Forelimb muscle (tissue), 1 donor: ENCODE measurements at places on chromosomes 1 and 21. TPM values are rescaled to one million over a fixed set of nuclear protein-coding genes. Genes with fewer than 3 reads are reported as not detected.
A peak's percentile ranks its signal among the peaks of the same experiment; 100 is the strongest.

GRCh38 chr1:231423648-231424047 lies 1.6 kb upstream of the EGLN1 start:
- no peak for DNase-seq

- no peak for DNase-seq
Measured at GRCh38 chr1:110229348-110230001, 19.4 kb downstream of the KCNC4 start.

S100A7A gene
- not detected for polyA plus RNA-seq

DNA sequence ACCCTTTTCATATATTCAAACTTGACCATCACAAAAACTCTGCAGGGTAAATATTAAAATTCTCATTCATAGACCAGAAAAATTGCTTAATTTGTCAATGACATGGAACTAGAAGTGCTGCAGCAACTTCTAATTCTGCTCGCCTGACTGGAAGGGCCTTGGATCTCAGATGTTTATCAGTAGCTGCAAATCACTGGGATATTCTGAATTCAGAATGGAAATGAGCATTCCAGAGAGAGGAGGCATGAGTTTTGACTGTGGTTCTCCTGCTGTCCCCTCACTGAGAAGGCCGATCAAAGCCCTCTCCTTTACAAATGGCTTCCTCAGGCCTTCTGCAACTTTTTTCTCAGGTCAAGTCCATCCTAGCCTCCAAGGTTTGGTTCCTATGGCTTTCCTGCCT lies 171.3 kb upstream of the FAM78B start:
- no peak for DNase-seq

DNA sequence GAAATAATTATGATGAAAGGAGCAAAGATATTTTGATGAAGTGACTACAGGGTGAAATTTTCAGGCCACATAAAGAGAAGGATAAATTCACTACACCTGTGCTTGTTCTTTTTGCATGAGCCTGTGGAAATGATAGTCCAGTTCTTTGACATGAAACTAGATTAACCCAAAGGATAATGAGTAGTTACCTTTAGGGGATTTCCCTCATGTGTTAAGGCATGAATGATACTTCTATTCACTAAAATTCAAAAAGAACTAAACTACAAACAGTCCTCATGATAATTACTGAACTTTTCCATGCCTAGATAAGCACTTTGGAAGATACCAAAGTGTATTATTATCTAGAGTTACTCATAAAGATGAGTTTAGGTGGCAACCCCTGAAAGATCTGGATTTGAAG lies 244.3 kb downstream of the PTPRC start:
- DNase-seq = no peak

GRCh38 chr1:232657426-232658005 lies 27.6 kb upstream of the SIPA1L2 start:
- DNase-seq = no peak

DNA sequence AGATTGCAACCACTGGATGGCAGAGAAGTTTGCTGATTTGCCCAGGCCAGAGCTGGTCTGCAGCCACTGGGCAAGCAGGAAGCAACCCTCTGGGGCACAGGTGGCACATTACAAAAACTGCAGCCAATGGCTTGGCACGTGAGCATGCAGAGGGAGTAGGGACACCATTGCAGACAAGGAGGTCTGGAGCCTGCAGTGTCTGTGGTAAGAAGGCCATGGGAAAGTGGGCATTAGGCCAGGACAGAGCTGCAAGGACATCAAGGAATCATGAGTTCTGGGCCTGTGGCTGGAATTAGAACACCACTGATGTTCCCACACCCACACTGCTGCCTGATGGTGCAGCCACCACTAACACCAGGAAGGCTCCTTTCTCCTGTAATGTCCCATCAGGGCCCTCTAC lies 113.0 kb downstream of the TSEN15 start:
- DNase-seq = no peak

DNA sequence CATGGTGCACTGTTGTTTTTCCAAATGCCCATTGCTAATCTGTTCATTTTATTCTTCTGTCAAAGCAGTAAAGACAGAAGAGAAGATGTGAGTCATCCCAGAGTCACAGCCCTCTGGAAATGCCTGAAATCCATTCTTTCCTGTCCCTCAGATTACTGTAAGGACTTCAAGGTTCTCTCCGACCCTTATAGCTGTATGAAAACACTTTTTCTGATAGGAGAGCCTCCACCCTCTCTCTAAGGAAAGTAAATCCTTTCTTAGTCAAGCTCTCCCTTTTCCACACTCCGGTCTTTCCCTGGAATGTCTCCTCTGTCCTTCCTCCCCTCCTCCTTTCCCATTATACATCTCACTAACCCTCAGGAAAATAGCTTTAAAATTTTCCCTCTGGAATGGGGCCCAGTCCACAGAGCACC lies 3.5 kb upstream of the PRDX6 start:
- no peak for DNase-seq

SERINC2 gene
- 35.3 TPM for polyA plus RNA-seq

DNA sequence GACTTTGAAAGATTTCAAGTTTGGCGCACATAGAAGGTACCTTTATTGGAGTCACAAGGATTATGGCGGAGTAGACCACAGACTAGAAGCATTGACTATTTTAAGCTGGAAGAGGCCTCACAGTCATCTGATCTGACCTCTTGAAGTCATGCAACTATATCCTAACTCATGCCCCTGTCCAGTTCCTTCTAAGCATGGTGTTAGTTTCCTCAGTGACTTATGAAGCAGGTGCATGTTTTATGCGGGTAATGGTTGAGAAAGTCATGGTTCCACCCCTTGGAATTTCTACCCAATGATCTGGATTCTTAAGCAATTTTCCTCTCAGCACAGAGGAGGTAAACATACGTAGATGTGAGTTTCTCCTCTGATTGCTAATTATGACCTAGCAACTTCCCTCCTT lies 11.7 kb downstream of the OLFML3 start:
- no peak for DNase-seq

ORC1 gene
- 2.3 TPM for polyA plus RNA-seq

DNA sequence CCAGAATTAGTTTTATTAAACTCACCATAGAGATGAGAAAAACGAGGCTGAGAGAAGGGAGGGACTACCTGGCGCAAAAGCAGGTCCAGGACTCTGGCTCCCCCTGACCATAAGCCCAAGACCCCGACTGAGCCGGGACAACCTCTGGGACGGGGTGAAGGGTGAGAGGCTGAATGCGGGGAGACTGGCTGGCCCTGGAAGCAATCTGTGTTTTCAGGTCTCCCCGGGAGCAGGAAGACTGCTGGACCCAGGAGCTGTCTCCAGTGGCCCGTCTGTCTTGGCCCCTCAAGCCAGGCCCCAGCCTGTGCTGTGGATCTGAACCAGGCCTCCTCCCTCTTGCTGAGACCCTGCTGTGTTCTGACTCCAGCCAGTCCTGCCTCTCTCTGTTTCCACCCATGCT lies 240.8 kb downstream of the TRABD2B start:
- no peak for DNase-seq

DNA sequence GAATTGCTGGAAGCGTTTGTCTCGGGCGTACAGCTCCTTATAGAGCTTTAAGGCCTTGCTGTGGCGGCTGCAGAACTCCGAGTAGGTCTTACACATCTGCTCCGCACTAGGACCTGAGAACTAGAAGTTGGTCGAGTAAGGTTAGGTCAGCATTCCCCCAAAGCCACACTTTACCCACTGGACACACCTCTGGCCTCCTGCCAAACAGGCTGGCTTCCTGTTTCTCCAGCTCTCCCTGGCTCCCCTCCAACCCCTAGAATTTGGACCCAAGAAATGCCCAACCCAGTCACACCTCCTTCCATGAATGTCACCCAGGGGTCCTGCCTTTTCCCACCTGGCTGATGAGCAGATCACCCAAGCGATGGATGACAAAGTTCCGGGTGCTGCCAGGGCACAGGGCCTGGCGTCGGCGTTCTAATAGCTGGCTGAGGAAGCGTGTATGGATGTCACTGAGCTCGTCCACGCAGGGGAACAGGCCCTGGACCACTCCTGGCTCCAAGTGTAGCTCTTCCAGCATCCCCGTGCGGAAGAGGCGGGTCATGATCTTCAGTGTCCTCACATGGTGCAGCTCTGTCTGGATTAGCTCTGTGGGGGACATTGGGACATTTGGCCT lies 15.6 kb downstream of the ARHGEF2 start:
- no peak for DNase-seq

DNA sequence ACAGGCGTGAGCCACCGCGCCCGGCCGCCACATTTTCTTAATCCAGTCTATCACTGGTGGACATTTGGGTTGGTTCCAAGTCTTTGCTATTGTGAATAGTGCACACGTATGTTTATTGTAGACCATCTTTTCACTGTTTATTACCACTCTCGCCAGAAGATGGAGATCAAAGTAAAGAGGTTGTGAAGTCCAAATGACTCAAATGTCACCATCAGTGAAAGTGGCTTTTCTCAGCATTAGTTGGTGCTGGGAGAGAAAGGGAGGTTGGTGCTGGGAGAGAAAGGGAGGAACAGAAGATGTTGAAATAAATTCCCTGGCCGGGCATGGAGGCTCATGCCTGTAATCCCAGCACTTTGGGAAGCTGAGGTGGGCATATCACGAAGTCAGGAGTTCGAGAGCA lies 10.4 kb upstream of the UHMK1 start:
- DNase-seq = no peak

- no peak for DNase-seq
Measured at GRCh38 chr1:53336146-53336545, 8.3 kb upstream of the LRP8 start.

- no peak for DNase-seq
Measured at GRCh38 chr21:46636181-46636512, 673 bp downstream of the PRMT2 start.

- no peak for DNase-seq
Measured at GRCh38 chr1:209845408-209845725, 17.6 kb downstream of the UTP25 start.

CD1B gene
- polyA plus RNA-seq = not detected

GRCh38 chr1:104132382-104132973 lies 382.8 kb downstream of the AMY1C start:
- DNase-seq = peak; percentile 17

LINGO4 gene
- 0.47 TPM for polyA plus RNA-seq

DNA sequence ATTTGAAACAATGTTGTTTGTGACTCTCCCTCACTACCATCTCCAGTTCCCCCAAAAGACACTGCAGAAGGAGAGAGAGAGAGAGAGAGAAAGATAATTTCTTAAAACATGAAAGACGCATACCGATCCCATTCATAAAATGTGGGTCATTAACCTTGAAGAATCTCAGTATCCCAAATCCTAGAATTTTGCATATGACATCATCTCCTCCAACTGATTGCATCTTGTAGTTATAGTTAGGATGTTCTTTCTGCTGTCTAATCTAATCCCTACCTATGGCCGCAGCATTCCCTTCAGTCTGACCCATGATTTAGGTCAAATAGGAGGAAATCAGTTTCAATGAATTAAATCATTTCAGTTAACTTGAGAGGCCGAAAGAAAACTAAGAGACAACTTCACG lies 142.4 kb upstream of the ETS2 start:
- DNase-seq = no peak

DNA sequence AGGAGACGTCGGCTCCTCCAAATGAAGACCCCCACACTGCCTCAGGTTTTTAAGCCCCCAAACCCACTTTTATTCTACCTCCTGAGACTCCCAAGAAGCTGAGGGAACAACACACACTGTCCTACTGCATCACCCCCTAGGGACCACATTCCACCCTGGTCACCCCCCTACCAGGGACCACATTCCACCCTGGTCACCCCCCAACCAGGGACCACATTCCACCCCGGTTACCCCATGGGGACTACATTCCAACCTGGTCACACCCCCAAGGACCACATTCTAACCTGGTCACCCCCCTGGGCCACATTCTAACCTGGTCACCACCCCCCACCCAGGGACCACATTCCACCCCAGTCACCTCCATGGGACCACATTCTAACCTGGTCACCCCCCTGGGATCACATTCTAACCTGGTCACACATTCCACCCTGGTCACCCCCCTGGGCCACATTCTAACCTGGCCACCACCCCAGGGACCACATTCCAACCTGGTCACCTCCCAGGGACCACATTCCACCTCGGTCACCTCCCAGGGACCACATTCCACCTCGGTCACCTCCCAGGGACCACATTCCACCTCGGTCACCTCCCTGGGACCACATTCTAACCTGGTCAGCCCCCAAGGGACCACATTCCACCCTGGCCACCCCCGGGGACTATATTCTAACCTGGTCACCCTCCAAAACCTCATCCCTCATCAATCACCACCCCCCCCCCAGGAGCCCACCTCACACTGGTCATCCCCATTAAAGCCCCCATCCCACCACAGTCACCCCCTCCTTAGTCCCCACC lies 587.6 kb downstream of the NPHP4 start:
- no peak for DNase-seq

- no peak for DNase-seq
Measured at GRCh38 chr1:4509206-4509605, 145.2 kb upstream of the AJAP1 start.

DNA sequence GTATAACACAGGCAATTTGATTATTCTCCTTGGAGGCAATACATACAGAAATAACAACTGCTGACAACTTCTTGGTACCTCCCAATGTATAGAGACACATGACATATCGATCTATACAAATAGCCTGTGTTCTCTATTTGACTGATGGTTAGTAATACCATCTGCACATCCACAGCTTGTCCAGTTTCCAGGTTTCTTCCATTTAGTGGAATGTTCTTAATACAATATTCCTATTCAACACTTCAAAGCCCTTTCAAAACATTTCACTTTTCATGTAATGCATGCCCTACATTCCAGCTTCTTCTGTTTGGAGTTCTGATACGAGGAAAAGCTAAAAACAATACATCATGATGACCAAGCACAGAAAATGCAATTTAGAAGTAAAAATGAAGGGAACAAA lies 37.0 kb upstream of the GORAB start:
- DNase-seq = no peak

- no peak for DNase-seq
Measured at GRCh38 chr1:53285969-53286760, 41.7 kb downstream of the LRP8 start.

DNA sequence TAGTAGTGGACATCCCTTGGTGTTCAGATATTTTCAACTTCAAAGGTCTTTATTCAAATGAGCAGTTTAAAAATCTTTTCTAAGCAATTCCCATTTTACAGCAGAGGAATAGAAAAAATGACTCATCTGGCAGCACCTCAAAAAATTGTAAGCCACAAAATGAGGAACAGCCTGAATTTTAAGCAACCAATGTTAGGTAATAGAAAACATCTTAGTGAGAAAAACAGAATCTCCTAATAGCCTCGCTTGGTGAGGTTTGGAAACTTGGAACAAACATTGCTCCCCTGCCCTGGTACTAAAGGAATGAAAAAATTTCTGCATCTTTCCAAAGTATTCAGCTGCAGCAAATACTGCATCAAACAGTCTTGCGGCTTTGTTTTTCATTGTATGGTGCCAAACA lies 264.4 kb downstream of the NTNG1 start:
- DNase-seq = peak; percentile 60

GRCh38 chr21:42248783-42249597 lies 30.1 kb downstream of the ABCG1 start:
- DNase-seq = no peak

DNA sequence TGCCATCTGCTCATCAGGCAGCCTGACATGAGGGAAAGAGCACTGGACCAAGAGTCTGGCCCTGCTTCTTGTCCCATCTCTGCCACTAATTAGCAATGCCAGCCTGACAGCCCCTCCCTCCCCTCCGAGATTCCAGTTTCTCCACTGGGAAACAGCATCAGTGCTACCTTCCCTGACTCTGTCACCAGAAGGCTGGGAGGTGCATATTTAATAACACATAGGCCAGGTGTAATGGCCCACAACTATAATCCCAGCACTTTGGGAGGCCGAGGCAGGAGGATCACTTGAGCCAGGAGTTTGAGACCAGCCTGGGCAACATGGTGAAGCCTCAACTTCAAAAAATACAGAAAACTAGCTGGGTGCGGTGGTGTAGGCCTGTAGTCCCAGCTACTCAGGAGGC lies 41.2 kb upstream of the ZBTB40 start:
- no peak for DNase-seq

ATAD3C gene
- 0.30 TPM for polyA plus RNA-seq
